ENCODE measurements at places on chromosomes 5 and 9.

- DNase-seq, result no peak
These were observed 244.4 kb downstream of the FANCC start for GRCh38 chr9:95073042-95073607.

DNA sequence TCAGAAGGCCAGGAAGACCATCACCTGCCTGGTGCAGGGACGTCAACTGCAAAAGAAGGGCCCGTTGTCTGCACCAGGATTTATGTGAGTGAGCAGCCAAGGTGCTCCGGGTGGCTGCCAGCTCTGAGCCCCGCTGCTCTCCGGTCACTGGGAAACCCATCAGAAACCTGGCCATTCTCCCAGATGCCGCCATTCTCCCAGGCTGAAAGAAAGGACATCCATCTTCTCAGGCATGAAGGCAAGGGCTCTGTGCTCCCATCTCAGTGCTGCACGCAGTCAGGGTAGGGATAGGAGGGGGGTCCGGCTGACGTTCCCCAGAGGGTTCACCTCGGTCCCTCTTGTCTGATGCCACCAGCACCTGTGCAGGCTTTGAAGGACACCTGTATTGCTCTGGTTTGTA, 158.4 kb downstream of the ERCC6L2 start:
- DNase-seq, result no peak

- DNase-seq, result no peak
These were observed 9.4 kb upstream of the MAMDC2 start for GRCh38 chr9:70034271-70034711.

DNA sequence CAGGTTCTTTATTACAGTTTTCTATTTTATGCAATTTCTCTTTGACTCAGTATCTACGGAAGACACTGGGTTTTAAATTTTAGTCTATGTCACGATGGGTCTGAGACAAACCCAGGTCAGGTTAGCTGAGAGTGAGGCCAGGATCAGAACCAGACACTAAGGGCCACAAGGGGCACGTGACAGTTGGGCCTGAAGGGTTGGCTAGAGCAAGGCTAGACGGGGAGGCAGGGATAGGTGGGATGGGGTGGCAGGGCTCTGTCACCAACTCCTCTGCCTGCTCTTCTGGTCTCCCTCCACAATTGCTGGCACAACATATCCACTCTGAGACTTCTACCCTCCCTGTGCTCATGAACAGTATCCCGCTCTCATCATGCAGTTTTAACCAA, 76.4 kb downstream of the MED27 start:
- no peak for DNase-seq
